ENCODE measurements at places on chromosomes 5 and 9.

DNA sequence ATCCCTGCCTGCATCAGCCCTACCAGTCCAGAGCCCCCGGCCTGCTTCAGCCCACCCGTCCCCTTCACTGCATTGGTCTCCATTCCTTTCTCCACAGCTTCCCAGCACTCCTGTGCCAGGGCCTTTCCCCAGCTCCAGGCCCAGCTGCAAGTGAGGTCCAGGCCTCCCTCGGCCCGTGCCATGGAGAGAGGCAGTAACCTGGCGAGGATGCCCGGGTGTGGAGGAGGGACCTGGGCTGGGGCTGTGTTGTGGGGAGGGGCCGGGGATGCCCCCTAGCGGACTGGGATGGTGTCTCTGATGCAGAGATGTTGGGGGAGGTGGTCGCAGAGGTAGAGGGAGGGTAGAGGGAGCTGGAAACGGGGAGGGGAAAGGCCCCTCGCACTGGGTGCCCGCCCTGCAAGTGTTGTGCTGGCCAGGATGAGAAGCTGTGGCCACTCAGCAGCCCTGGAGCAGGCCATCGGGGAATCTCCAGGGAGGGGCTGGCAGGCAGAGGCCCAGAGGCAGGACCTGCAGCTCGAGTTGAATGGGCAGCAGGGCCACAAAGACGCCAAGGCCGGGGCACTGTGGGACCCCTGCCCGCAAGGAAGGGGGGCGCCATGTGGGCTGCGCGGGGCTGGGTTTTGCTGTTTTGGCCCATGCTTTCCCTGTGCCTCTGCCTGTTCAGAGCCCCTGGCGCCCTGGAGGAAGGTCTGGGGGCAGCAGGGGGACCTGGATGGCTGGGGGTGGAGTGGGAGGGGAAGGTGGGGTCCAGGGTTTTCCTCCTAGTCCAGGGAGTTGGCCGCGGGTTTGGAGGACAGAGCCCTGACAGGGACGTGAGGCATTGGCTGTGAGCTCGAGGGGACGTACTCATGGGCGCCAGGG is 26.0 kb upstream of the NKD2 start:
- no peak for DNase-seq

- no peak for DNase-seq
Observed at GRCh38 chr5:99349787-99350186, 421.0 kb upstream of the CHD1 start.

- DNase-seq = no peak
Observed at GRCh38 chr9:6616951-6617602, 28.5 kb downstream of the GLDC start.

DNA sequence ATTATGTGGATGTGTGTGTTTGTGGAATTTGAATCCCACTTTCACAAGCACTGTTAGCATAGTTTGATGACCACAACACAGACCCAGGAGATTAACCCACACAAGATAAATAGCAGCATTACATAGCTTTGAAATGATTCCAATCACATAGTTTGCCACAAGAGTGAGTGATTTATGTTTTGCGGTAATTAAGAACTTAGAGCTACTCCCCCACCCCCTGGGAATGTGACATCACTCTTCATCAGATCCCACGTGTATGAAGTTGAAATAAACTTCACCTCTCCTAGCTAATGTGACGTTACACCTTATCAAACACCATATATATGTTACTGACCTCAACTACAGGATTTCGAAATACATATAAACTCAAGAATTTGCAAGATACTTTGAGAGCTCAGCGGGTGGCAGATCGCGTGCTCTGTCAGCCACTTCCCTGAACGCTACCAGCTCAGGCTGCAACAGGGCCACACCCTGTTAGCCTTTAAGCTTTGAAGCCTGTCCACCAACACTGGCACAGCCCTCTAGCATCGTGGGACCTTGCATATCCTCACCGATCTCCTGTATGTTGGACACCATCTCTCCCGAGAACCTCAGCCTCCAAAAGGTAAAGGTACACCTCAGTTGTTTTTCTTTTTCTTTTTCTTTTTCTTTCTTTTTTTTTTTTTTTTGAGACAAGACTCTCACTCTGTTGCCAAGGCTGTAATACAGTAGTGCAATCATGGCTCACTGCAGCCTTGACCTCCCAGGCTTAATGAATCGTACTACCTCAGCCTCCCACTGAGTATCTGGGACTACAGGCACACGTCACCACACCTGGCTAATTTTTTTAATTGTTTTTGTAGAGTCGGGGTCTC is 1.7 kb upstream of the AGTPBP1 start:
- no peak for DNase-seq

Measured in NCI-H2171 (cell line).